Cortex of kidney (tissue), 1 donor: ENCODE measurements at places on chromosomes 2 and 18.
A peak's percentile ranks its signal among the peaks of the same experiment; 100 is the strongest.

- no peak for DNase-seq
These were observed 131.5 kb downstream of the ZNF516 start for GRCh38 chr18:76363436-76364120.

GRCh38 chr2:224908818-224909217 is 133.4 kb downstream of the DOCK10 start:
- DNase-seq: no peak

DNA sequence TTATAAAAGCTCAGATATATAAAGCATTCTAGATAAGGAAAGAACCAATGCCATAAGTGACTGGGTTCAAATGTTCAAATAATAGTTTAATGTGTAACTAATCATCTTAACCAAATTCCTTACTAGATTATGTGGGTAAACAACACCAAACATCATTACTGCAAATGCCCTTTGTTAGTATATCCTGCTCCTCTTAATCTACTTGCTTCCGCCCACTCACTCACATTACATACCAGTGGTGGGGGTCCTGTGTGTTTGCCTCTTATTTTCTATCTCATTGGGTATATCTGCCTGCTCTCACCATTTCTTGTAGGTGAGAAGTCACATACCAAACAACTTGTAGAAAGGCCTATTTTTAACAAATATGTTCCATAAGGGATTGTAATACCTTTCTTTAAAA is 562.1 kb downstream of the NRXN1 start:
- DNase-seq: no peak

DNA sequence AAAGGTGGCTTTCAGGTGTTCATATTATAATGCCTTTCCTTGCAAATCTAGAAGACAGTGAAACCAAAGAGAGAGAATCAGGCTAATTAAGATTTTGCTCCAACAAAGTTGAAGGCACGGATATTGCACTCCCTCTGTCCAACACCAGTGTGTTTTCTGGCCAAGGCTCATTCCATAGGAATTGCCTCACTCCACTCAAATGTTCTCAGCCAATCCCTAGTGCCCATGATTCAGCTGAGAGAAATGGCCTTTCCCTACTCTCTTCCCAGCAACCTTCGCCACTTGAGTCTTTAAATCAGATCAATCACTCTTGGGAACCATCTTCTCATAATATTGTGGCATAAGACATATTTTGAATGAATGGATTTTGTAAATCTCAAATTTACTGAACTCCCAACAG is 768.2 kb upstream of the ACVR2A start:
- no peak for DNase-seq

- DNase-seq: peak; percentile 55
These were observed 35.5 kb upstream of the HAAO start for GRCh38 chr2:42827647-42828486.

DNA sequence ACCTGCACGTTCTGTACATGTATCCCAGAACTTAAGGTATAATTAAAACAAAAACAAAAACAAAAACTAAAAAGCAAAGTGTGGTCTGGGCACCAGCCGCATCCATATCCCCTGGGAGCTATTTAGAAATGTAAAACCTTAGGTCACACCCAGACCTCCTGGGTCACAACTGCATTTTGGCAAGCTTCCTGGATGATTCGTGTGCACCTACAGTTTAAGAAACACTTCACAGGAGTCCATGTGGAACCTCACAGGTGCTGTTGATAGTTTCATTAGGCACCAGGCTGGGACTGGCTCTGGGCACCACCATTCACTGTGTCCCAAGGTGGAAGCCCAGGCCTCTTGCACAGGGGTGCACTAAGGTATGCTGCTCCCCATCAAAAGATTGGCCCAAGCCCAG is 103.6 kb upstream of the BOD1L2 start:
- DNase-seq: no peak
